NCI-H446 treated with DMSO at 0.1 percent for 48 hours (cell line): ENCODE measurements at places on chromosomes 5 and 9.
A peak's percentile ranks its signal among the peaks of the same experiment; 100 is the strongest.

- no peak for DNase-seq
These were observed 59.1 kb downstream of the PHF2 start for GRCh38 chr9:93635186-93636107.

- DNase-seq: no peak
These were observed 25.7 kb upstream of the RARS1 start for GRCh38 chr5:168460606-168461005.

- DNase-seq: no peak
These were observed 30.4 kb downstream of the ACO1 start for GRCh38 chr9:32414856-32415255.

- DNase-seq: no peak
These were observed 282.4 kb upstream of the ZNF462 start for GRCh38 chr9:106580546-106580945.

GRCh38 chr5:21709770-21710169 is 1143.4 kb downstream of the CDH12 start:
- no peak for DNase-seq

DNA sequence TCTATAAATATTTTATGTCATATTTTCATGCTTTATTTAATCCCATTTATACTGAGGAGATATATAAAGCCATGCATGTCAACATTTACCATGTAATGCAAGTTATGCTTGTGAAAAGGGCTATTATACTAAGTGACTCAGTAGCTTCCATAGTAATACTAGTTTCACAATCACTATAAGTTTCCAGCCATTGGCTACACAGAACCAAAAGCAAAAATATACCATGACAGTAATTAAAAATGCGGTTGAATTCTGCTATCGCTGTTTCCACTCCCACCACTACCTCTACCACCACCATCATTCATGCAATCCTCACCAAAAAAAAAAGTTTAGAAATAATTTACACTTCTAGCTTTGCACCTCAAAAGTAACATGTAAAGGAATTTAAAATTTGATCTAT is 60.2 kb downstream of the MLLT3 start:
- DNase-seq: no peak

DNA sequence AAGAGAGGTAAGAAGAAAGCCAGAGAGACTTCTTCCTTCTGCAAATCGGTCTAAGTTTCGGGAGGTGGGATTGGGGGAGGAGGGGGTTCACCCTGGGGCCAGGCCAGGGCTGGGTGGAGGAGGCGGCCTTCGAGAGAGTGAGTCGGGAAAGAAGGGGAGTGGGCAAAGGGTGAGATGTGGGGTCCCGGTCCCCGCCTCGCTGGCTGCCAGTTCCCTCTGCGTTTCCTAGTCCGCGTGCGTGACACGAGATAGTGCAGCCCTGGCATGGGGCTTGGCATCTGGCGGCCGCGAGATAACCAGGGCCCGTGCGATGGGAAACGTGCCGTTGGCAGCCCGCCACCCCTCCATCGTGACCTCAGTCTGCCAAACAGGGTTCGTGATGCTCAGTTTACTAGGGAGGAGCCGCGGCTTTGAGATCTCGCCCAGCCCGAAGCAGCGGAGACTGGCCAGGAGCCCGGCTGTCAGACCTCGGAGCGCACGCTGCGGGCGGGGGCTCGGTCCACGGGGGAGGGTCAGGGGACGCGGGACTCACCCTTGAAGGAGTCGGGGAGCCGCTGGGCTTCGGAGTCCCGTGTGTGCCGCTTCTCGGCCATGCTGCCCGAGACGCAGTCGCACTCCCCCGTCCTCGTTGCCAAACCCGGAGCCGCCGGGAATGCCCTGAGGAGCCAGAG is at the start of gene STOM:
Gene STOM (minus strand): TSS at position 656 of the 671 bp plus-strand sequence. CDS start 63 bp downstream, at position 593.
- peak; percentile 28 for DNase-seq

DNA sequence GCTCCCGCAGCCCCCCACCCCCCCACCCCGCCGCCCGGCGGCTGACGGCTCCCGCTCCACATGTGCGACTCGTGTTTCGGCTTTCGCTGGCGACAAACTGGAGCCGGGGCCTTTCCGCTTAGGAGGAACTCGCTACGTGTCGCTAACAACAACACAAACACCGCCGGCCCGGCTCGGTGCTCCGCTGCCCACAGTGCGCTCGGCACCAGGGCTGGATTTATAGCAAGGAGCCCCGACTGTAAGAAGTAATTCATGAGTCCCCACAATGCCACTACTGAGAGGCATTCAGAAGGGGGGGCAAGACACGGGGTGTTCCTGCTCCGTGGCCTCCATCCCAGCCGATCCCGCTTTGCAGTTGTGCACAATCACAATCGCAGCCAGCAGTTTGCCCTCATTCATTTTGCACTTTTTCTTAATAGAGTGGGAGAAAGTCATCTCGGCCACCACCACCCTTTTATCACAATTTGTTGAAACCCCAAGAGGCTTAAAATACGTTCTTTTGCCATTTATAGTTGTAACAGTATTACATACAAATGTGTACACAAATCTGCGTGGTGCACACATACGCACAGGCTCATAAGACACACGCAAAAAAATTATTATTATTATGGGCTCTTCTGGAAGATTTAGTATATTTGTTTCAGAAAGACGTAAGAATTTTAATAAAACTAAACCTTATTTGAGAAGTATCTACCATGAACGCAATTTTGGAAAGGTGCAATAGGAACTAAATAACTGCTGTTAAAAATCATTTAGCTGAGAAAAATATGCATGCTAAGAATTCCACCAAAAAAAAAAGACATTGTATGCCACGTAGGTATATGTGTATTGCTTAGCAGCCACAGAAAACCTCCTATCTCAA is 48.1 kb downstream of the EBF1 start:
- no peak for DNase-seq

DNA sequence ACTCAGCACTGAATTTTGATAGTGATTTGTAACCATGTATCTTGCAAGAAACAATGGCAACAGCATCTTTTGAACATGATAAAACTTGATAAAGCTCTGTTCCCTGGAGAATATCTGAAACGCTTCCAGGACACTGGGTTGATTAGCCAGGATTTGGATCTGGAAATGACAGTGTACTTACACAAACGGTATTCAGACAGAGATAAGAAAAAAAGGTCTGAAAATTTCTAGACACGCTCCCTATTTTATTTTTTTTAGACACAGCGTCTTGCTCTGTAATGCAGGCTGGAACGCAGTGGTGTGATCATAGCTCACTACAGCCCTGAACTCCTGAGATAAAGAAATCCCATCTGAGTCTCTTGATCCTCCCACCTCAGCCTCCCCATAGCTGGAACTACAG is 109.0 kb downstream of the GNAQ start:
- DNase-seq: no peak

- DNase-seq: no peak
These were observed 507.9 kb upstream of the DAP start for GRCh38 chr5:11268891-11269290.

DNA sequence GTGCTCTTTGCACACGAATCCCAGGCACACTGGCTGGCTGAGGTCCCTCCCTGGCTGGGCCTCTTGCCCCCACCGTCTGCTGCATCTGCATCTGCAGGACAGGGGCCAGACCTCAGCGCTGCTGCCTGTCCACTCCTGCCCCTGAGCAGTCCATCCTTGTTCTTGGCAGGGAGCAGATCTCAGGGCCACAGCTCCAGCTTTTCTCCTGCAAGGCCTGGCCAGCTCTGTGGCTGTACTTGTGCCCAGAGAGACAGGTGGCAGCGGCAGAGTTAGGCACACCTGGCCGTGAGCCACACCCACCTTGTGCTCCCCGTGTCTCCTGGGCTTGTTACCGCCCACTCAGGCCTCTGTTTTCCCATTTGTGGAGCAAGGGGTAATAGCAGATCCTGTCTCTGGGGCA is 13.9 kb downstream of the NEK6 start:
- DNase-seq: no peak

DNA sequence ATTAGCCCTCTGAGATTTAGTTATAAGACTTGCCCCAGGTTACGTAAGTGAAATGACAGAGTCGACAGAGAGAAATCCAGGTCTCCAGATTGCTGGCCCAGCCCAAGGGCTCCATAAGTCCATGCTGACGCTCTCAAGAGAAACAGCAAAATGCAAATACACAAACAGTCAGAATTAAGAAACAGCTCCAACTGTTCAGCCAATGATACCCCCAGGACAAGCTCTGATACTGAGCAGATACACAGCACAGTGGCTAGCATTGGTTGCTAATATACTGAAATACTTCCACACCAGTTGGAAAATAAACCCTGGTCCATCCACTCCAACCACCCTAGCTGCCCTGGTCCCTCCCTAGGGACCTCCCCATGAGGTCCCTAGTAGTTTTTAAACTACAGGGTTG is 94.2 kb downstream of the CDK5RAP2 start:
- no peak for DNase-seq

DNA sequence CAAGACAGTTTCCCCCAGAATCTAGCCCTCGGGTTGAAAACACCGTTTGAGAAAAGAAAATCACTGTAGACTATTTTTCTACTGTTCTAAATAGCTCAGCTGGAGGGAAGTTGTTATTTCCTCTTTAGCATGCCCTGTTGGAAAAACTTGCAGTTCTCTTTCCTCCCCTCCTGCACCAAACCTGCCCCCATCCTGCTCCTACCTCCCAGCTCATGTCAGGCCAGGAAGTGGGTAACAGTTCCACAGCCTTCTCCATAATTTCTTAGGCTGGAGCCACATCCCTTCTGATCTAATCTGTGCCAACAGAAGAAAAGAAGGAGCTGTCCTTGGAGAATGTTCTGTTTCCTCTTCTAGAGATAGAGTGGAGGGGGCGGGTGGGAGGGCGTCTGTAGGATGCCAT is 437.7 kb downstream of the SPOCK1 start:
- no peak for DNase-seq

- DNase-seq: peak; percentile 66
These were observed 314.2 kb upstream of the DAP start for GRCh38 chr5:11075035-11075805.

- no peak for DNase-seq
These were observed 149.6 kb upstream of the IRX2 start for GRCh38 chr5:2901096-2901495.

DNA sequence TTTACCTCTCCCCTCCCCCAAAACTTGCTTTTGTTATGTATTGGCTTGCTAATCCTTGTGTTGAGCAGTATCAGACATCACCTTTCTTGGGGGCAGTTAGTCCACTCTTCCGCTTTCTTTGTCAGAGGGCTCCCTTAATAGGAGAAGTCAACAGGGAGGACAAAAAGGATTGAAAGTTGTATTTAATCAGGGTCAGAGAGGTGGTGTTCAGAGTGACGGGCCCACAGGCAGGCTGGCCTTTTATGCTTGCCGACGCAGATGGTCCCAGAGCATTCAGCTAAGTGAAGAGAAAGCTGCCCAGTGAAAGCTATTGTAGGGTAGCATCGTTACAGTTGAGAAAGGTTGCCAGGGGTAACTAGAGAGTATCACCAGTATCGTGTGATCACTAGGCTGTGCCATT is 131.1 kb downstream of the ZCCHC7 start:
- DNase-seq: no peak

DNA sequence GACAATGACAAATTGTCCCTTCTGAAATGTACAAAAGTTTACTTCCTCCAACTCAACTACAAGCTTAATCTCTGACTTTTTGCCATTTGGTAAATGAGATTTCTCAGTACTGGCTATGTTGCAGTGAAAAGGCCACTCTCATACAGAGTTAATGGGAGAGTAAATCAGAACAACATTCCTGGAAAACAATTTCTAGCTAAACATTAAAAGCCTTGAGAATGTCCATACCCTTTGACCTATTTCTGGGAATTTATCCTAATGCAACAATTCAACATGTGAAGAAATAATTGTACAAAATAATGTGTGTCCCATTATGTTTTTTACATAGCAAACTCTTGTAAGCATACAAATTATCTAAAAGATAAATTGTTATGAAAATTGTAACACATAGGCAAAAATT is 56.3 kb upstream of the SPEF2 start:
- no peak for DNase-seq
